ENCODE measurements at places on chromosomes 11 and 22.

DNA sequence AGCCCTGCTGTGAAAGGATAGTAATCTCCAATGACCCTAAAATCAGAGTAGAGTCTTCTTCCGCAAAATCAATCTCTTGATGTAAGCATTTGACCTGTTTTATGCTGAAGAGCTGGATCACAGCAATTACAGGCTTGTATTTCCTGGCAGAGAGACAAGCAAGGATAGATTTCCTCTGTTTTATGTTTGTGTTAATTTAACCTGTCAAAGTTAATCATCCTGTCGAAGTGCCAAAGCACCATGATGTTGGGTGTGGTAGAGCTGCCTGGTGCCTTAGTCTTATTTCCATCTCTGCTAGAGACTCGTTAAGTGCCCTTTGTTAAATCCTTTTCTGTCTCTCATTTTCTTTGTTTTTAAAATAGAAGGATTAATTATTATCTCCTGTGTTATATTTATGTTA lies 248.1 kb downstream of the CNTN5 start:
- DNase-seq, result no peak

DNA sequence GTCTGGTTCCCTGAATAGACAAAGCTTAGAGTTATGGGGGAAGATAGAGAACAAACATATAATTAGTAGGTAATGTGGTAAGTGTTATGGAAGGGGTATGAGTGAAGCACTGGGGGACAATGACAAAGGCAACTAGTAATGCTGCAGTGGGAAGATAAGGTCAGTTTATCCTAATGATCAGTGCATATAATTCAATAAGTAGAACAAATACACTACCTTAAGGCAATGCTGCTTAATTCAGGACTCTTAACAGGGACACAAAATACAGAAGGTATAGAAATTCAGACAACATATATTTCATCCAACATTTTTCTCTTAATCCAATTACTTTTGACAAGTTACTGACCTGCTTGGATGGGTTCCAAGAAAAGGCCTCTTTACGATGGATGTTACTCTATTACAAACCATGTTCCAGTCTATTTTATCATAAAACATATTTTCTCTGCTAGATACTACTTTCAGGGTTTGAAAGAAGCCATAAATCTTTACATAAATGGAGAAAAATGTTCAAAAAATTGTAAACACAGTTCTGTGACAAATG lies 1186.2 kb downstream of the LRRC4C start:
- DNase-seq, result no peak

- DNase-seq, result no peak
Observed at GRCh38 chr11:36376888-36377758, 81.0 kb downstream of the PRR5L start.

GRCh38 chr22:30459181-30460052 lies 12.4 kb downstream of the SEC14L3 start:
- DNase-seq, result no peak

- DNase-seq, result no peak
Observed at GRCh38 chr11:117888139-117888566, 11.7 kb upstream of the FXYD6 start.

- no peak for DNase-seq
Observed at GRCh38 chr22:22033803-22034468, 51.3 kb upstream of the TOP3B start.

DNA sequence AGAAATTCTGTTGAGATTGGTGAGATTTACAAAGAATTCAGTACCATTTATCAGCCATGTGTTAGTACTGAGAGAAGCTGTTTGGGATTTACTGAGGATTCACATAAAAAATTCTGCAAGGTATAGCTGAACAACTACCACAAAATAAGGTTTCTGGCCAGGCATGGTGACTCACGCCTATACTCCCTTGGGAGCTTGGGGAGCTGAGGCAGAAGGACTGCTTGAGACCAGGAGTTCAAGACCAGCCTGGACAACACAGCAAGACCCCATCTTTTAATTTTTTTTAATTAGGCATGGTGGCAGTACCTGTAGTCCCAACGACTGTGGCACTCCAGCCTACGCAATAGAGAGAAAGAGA lies 86.7 kb downstream of the SIK3 start:
- no peak for DNase-seq

GRCh38 chr11:121523581-121524232 lies 70.9 kb upstream of the SORL1-AS1 start:
- no peak for DNase-seq

GRCh38 chr22:23678133-23678532 lies 12.7 kb upstream of the RGL4 start:
- no peak for DNase-seq

DNA sequence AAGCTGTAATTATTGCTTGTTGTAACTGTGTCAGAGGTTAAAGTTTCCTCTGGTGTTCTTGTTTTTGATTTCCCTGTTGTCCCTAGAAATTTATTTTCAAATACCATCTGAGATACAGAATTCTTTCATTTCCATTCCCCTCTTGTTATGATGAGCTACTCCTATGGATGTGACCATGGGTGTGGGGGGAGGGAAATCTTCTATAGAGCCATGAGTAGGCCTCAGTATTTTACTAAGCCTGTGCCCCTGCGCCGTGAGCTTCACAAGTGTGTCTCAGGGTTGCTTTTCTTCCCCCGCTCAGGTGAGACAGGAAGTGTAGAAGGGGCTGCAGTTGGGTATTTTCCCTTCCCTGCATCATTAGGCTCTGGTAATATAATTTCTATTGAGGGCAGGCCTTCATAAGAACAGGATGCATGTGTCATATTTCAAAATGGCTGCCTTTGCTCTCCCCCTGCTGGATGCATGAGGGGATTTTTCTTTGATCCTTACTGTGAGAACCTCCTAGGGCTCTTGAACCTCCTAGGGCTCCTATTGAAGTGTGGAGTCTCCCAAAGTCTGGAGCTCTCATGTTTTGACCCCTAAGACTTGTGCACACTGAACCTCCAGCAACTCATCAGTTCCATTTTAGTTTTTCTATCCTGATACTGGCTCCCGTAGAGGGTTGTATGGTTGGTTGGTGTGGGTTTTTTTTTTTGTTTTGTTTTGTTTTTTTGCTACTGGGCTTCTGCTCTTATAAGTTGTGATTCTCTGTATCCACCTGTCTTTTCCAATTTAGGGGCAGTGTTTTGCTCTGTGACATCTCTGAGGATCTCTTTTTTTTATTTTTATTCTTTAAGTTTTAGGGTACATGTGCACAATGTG lies 658.2 kb downstream of the NTM start:
- DNase-seq, result no peak

DNA sequence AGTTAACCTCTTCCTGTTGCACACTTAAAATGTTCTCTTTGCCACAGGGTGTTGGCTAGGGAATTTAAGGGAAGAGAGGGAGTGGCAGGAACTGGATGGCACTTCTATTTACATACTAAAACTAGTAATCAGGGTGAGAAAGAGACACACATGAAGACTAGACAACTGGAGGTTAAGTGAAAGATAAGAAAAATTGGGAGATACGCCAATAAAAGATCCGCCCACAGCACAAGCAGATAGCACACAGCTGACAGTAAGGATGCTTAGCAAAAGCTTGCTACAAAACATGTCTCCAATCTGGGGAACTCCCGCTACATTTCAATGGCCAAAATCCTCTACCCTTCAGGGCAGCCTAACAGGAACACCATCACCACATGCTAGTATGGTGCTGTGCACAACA lies 12.8 kb downstream of the CPSF7 start:
- DNase-seq, result no peak

DNA sequence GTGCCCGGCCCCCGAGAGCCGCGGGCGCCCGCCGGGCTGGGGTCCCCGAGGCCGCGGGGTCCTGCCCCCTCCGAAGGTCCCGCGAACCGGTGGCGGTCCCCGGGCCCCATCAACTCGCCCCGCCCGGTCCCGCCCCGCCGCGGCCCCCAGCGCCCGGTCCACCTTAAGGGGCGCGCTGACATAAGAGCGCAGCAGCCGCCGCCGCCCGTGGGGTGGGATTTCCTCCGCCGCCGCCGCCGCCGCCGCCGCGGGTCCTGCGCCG lies at the start of gene ZDHHC8:
Gene ZDHHC8 (plus strand): TSS at position 208 of the 262 bp plus-strand sequence. CDS start 144 bp downstream, outside the sequence.
- no peak for DNase-seq

DNA sequence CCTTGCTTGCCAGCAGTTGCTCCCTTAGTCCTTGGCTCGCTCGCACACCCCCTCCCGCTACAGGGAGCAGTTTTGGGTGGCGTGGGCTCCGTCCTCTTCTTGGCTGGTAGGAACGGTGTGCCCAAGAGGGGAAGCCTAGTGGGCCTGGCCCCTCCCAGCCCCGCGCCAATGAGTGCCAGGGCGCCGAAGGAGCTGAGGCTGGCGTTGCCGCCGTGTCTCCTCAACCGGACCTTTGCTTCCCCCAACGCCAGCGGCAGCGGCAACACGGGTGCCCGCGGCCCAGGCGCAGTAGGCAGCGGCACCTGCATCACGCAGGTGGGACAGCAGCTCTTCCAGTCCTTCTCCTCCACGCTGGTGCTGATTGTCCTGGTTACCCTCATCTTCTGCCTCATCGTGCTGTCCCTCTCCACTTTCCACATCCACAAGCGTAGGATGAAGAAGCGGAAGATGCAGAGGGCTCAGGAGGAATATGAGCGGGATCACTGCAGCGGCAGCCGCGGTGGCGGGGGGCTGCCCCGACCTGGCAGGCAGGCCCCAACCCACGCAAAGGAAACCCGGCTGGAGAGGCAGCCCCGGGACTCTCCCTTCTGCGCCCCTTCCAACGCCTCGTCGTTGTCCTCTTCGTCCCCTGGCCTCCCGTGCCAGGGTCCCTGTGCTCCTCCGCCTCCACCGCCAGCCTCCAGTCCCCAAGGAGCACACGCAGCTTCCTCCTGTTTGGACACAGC lies 1.6 kb downstream of the C11orf87 start:
- DNase-seq, result no peak

DNA sequence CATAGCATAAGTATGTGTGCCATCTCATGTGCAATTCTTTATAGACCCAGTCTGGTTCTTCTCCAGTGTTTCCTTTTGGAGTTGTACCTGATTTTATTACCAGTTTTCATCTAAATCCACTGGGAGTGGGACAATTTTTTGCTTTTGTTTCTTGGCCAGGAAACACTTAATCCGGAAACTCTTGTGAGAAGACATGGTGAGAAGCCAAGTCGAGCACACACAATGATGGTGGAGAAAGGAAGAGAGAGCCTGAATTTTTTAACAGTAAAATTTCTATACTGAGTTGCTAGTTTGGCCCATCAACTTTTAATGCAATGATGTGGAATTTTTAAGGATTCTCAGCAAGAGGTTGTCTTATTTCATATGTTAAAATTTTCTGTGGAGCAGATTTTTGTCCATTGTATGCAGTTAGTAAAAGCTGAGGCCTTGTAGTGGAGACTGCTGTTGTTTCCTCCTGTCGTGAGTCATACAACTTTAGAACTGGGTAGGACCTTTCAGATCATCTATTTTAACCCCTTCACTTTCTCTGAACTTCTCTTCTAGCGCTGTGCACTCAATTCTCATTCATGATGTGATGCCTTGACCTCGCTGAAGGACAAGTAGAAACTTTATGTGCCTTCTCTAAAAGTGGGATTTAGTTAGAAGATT lies 17.1 kb downstream of the FAR1 start:
- DNase-seq, result no peak

GRCh38 chr11:68039526-68040086 lies 781 bp downstream of the TCIRG1 start:
- no peak for DNase-seq

Measured in HS-5 (cell line).